ENCODE measurements at places on chromosomes 6 and 20. TPM values are rescaled to one million over a fixed set of nuclear protein-coding genes. Genes with fewer than 3 reads are reported as not detected.

GRCh38 chr6:41053041-41053440, at the start of gene APOBEC2:
Gene APOBEC2, plus strand, starts transcription at chr6:41053202. Its CDS starts 146 bp downstream, at chr6:41053348.
- no peak for DNase-seq

DNA sequence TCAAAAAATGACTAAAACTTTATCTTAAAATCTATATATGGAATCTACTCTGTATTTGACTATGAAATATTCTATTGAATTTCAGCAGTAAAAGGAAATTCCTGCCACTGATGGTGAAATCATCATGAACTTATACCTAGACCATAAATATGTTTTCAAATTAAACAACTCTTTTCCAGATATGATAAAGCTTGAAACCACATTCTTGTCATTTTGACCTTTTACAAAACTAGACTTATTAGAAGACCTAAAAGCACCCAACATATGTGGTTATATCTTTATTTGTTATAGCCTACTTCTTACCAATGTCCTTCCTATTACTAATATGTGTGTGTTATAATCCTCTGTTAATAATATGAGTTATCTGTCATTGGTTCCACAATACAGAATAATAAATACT, 35.3 kb downstream of the FRK start:
- DNase-seq, result no peak

DNA sequence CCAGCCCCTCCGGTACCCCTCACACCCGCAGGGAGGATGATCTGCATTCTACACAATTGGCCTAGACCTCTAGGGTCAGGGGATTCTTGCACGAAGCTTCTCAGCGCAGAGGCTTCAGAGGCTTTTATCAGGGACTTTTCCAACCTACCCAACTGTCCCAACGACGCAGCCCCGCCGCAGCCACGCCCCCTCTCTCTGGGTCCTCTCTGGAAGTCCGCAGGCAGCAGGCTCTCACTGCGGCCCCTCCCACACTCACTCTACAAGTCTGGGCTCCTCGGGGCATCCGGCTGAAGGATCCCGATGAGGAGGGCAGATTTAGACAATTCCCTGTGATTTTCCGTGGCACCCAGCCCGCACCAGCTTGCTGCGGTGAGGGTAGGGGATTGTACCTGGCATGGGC, 227.7 kb upstream of the RNF24 start:
- DNase-seq, result peak; percentile 30

DNA sequence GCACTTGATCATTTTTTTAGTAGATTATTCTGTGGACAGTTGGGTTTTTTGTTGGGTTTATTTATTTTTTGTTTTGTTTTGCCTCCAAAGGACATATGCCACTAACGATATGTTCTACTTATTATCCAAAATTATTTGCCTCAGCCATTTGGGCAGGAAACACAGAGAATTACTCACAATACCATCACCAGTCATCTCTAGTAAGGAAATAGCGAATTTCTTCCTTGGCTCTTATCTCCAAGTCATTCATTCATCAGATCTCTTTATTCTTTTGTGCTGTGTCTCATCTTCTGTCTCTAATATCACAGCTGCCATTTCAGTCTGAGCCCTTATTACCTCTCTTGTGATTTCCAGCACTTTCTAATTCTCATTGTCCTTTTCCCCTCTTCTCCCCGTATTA, 130.4 kb upstream of the SMLR1 start:
- no peak for DNase-seq

DNA sequence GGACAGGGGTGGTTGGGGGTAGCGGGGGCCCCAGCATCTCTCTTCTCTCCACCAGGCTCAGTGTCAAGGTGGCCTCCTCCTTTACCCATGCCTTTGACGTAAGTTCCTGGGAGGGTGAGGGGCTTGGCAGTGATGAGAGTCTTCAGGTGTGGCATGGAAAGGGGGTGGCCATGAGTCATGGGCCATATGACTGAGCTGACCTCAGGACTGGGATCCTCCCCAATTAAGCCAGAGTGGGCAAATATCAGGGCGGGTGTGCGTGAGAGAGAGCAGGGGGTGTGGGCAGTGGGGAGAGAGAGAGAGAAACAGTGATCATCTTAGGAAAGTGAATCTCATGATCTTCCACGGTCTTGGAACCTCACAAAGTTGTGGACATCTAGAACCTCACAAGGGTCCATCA, 8.2 kb upstream of the BPIFB4 start:
- DNase-seq, result peak; percentile 16

DNA sequence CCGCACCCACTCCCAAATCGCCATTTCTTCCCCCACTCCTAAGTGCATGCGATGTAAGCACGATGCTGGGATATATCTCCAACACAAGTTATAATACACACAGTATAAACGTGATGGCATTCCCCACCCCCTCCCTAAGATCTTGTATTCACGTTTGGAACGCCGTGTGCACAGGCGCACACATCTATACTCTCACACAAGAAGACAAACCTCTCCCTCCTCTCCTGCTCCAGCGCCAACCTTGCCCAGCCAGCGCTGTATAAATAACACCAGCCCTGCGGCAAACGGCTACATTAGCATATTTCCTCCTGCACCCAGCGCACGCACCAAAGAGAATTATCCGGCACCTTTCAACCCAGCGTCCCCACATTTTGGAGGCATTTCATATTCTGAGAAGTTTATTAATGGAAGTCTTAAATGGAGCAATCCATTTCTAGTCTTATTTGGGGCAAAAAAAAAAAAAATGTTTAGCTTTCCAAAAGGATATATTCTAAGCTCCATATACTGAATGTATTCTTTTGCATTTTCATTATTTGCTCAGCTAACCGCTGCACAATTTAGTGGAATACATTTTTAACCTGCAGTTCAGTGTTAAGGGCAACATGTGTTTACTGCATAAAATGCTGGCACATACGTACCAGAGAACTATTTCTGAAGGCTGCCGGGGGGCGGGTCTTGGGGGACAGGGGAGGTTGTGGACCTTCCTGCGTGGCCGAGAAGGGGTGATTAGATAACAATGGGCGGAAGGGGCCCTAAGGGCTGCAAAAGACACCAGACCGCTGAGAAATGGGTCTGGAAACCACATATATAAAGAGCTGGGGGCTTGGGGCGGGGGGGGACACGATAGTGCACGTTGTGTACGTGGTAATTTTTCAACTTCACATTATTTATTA, 1.1 kb upstream of the SLC22A23 start:
- DNase-seq, result peak; percentile 30

DNA sequence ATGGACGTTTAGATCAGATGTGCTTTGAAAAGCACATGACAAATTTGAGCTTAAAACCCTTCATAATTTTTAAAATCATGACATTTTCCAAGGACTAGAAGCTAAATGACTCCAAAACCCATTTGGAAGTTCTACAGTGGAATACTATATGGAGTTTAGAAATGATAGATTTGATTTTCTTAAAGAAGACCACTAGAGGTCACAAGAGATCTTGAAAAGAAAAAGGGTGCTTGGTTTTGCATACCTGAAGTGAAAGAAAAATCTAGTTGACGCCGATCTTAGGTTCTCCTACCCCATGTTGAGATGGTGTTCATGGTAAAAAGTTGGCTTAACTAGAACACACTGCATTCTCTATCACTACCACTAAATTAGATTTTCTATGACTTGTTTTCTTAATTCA, 31.5 kb downstream of the CFAP61 start:
- DNase-seq, result no peak

DNA sequence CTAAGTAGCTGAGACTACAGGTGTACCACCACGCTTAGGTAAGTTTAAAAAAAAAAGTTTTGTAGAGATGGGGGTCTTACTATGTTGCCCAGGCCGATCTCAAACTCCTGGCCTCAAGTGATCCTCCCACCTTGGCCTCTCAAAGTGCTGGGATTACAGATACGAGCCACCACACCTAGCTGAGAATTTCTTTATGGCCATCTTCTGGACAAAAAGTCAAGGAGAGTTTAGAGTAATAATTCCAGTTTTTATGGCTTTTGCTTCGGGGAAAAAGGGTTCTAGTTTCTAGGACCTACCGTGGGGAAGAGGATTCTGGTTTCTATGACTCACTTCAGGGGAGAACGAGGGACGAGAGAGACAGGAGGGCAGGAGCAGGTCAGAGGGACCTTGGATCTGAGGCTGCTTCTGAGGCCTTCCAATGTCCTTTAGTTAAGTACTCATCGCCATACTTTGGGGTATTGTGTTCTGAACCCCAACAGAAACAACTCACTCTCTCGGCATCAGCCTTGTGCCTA, 69.3 kb upstream of the IER3 start:
- peak; percentile 24 for DNase-seq

- no peak for DNase-seq
Measured at GRCh38 chr6:139597087-139597763, 222.8 kb upstream of the CITED2 start.

DNA sequence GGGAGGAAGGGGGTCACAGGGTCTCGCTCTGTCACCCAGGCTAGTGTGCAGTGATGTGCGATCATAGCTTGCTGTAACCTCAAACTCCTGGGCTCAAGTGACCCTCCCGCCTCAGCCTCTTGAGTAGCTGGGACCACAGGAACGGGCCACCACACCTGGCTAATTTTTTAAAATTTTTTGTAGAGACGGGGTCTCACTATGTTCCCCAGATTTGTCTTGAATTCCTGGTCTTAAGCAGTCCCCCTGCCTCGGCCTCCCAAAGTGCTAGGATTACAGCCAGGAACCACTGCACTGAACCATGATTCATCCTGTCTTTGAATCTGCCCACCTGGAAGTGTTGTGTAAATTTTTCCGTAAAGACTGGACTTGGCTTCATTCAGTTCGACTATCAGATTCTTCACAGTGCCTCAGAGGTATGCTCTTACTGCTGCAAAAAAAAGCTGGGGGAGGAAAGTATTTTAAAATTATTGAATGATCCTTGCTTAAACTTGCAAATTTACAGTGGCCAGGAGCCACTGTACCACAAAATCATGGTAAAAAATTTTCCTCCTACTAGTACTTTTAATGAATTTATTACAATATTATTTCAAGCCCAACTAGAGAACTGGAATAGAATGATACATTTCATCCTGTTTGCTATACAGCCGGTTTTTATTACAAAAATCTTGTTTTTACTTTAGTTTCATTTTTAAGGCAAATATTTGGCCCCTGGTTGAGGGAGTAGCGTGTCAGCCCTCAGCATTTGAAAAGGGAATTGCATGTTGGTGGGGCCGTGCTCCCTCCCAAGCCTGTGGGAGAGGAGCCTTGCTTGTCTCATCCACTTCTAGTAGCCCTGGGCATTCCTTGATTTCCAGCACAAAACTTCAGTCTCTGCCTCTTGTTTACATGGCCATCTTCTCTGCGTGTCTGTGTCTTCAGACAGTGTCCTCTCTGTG, 202.5 kb upstream of the SGK1 start:
- peak; percentile 26 for DNase-seq

DNA sequence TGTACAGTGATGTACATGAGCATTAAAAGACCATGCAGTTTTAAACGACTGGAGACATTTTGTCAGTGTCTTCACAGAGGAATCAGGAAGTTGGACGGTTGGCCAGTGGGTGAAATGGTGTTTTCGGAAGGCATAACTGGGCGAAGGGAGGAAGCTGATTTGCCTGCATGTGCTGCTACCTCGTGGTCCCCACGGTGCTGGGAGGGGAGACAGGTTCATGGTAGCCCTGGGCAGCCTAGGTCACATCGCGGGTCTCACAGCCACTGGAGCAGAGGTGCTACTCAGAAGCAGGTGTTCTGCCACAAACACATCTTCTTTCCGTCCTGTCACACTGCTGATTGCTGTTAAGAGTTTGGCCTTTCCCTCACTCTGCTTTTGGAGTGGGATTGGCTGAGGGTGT, 35.2 kb downstream of the HIVEP1 start:
- DNase-seq, result no peak

DNA sequence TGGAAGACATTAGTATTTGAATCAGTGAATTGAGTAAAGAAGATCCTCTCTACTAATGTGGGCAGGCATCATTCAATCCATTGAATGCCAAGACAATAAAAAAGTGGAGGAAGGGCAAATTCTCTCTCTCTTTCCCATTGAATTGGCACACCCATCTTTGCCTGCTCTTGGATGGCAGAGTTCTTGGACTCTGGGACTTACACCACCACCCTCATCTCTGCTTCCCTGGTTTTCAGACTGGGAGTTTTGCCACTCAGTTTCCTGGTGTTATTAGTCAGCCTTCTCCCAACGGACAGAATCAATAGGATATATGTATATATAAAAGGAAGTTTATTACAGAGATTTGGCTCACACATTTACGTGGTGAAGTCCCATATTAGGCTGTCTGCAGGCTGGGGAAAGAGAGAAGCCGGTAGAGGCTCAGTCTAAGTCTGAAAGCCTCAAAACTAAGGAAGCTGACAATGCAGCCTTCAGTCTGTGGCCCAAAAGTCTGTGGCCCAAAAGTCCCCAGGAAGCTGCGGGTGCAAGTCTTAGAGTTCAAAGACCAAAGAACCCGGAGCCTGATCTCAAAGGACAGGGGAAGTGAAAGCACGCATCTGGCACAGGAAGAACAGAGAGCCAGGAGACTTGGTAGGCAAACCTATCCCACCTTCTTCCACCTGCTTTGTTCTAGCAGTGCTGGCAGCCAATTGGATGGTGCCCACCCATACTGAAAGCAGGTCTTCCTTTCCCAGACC, 64.4 kb downstream of the SMPDL3A start:
- DNase-seq, result no peak

GRCh38 chr6:108492131-108492766, 68.5 kb upstream of the FOXO3 start:
- DNase-seq, result peak; percentile 22

DNA sequence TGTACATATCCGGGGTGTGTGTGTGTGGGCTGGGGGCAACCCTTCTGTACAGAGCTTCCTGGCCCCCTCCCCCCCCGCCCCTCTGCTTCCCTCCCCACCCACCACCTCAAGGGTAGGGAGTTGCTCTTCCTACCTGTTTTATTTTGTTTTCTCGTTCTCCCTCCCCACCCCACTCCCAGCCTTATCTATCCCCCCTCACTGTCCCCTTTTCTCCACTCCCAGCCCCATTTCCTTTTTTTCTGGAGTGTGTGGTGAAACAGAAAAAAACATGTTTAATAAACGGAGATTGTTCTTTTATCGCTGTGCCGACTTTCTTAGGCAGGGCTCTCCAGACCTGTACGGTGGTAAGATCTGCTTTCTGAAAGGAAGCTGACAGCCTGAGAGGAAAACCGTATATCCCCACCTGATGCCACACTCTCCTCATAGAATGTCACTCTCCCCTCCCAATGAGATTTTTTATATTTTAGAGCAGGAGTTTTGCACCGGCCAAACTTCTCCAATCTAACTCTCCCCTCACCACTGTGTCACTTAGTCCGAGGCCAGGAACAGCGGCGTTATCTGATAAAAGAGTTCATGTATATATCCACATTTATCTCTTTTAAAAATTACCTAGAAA, 875 bp upstream of the ZBTB9 start:
- DNase-seq, result no peak

GRCh38 chr6:166240889-166241288, 67.3 kb downstream of the PRR18 start:
- DNase-seq, result no peak

DUSP15 gene
- 1.9 TPM for total RNA-seq

COL9A1 gene
- total RNA-seq, result 0.34 TPM

ROS1 gene
- 0.71 TPM for total RNA-seq

TCP11 gene
- 0.06 TPM for total RNA-seq

SPTLC3 gene
- total RNA-seq, result 10.0 TPM

RAET1E gene
- total RNA-seq, result 1.4 TPM

GNAS-AS1 gene
- total RNA-seq, result 1.3 TPM
